ENCODE measurements at places on chromosomes 12 and 14. TPM values are rescaled to one million over a fixed set of nuclear protein-coding genes. Genes with fewer than 3 reads are reported as not detected.

UBE3B gene
- total RNA-seq = 41.4 TPM

GRCh38 chr14:101286271-101287018 lies 274.9 kb upstream of the DIO3 start:
- no peak for DNase-seq

CBLN3 gene
- total RNA-seq = 6.4 TPM

FSCB gene
- total RNA-seq = 0.10 TPM

GRCh38 chr12:109222062-109222461 lies 87.0 kb downstream of the FOXN4 start:
- no peak for DNase-seq

DNA sequence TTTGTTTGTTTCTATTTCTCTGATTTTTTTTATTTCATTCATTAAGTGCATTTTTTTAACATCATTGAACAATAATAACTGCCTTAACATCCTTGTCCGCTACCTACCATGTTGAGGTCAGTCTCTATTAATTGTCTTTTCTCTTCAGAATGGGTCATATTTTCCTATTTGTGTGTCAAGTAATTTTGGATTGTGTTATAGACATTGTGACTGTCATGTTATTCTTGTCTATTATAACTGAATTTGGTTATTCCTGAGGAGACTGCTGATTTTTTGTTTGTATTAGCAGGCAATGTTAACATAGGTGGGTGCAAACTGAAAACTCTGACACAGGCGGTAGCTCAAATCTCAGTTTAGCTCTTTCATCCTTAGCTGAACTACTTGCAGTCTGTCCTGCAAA lies 169.9 kb downstream of the DICER1 start:
- no peak for DNase-seq
